ENCODE measurements at places on chromosomes 5 and 9.

GRCh38 chr5:119017994-119018393 lies 29.6 kb upstream of the DTWD2 start:
- no peak for DNase-seq

DNA sequence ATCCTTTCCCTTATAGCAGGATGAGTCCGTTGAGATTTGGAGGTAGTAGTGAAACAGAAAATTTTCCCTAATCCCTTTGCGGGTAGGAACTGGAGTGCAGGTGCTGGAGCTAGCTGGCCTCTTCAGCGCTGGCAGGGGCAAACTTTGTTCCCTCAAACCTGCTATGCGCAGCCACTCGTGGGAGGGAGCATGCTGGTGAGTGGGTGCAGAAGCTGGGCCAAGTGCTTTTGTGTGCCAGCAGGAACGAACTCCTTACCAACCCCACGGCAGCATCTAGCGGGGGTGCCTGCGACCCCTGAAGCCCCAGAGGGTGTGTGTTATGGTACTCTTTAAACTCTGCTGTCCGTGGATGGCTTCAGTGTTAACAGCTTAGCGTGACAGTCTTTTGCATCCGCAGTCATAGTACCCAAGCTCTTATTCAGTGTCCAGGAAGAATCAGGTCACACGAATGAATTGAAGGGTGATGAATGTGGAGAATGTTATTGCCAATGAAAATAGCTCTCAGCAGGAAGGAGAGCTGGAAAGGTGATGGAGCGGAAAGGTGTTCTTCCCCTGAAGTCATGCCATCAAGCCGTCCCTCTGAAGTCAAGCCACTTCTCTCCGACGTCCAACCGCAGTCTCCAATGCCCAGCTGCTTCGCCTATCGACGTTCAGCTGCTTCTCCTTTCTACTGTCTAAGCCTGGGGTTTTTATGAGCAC lies 1445.1 kb upstream of the CDH9 start:
- DNase-seq = no peak

- no peak for DNase-seq
These were observed 23.5 kb upstream of the SNX2 start for GRCh38 chr5:122751293-122751782.

DNA sequence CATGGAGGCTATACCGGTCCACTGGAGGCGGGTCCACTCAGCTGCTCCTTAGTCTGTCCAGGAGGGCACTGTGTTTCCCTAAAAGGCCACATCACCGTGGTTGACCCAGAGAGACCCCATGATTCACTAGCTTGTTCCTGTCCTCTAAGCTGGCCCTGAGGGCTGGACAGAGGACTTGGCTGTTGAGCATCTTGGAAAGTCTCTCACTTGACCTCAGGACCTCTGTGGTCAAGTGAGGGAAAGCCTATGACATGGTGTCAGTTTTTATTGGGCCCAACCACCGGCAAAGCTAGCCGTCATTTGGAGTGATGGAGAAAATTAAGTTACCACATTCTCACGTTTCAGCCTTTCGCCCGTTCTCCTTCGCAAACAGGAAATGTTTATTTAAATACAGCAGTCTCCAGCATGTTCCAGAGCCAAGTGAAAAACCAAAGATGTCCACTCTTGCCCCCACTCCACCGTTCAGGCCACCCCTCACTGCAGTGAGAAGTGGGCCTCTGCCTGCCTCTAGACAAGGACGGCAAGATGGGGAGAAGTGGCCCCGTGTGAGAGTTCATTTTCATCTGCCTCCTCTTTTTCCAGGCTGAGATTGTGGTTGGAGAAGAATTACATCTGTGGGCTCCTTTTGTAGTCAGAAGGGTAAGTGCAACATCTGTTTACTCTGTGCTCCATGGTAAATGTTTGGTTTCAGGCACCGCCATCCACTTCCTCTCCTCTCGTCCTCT lies 4.4 kb downstream of the SLIT3 start:
- DNase-seq = no peak

DNA sequence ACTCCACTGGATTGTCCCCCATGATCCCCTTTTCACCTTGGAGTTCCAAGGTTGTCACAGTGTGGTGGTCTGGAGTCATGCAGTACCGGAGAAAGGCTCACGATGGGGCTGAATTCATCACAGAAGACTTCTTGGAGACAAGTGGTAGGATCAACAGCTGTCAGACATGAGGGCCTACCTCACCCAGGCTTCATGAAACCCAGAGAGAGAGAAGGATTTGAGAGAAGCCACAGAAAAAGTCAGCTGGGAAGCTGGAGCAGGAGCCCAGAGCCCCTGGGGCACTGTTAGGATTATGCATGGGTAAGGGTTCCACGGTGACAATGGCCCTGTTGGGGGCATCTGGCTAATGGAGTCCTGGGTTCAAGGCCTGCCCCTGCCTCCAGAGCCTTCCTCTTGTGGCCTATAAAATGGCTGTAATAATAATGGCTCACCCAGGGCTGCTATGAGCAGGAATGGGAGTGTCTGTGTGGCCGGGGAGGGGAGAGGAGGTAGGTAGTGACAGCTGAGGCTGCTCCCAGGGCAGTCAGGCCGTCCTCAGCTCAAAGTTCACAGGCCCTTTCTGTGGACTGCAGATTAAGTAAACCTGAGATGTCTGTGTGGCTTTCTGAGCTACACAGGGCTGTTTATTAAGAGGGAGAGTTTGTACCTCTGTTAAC lies 910 bp downstream of the TRIM14 start:
- peak; percentile 56 for DNase-seq

DNA sequence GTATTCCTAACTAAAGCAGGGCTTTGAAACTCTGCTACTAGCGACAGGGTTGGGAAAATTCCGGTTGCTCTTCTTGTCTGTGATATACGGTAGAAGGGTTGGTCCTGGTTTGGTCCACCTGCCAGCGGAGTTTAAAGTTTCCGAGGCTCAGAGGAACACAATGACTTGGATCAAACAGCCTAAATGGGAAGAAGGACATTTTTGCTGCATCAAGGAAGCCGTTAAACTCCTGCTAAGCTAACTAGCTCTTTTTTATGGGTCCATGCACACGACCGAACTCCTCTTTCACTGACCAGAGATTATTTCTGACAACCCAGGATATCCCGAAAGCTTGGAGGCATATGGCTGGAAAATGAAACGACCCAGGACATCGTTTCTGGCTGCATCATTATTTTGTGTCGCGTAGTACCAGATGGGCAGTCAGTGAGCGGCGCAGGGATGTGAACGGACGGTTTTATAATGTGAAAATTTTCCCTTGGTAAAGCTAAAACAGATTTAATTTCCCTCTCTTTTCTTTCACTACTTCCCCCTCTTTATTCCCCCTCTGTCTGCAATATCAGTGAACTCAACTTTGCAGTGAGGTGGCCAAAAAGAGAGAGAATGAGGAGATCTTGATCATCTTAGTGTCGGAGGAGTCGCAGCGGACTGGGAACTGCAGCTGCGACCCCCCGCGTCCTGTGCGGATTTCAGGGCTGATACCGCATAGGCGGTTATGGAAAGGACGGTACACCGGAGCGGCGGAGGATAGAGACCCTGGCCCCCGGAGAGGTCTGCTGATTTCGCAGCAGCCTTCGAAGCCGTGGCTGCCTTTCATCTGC lies at the start of gene LURAP1L:
LURAP1L (plus strand) TSS at position 160 of the 818 bp plus-strand sequence. CDS start 696 bp downstream, outside the sequence.
- peak; percentile 73 for DNase-seq

DNA sequence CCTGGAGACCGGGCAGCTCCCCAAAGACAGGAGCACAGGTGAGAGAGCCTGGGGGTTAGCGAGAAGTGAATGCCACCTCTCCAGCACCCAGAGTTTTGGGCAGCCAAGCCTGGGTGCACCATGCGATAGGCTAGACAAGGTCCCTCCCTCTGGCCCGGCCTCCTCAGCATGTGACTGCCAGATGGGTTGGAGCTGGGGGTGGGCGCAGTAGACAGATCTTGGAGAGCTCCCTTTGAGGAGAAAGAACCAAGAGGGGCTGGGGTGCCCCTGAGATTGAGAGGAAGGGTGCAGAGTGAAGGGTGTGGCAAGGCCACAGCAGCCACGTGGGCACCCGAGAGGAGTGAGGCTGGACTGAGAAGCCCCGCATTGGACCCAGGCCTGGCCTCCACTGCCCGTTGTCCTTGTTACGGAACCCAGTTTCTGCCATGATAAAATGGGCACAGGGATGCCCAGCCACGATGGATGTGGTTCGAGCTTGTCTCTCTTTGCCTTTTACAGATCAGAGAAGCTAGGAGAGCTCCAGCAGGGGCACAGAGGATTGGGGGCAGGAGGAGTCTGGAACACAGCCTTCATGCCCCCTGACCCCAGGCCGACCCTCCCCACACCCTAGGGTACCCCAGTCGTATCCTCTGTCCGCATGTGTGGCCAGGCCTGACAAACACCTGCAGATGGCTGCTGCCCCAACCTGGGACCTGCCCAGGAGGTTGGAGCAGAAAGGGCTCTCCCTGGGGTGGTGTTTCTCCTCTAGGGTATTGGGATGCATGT lies 1.4 kb downstream of the TMEM141 start:
- DNase-seq = no peak

Data from mucosa of gallbladder (tissue), 1 donor.